ENCODE measurements at places on chromosomes 3 and 15. TPM values are rescaled to one million over a fixed set of nuclear protein-coding genes. Genes with fewer than 3 reads are reported as not detected.

GRCh38 chr15:33132722-33133345 lies 61.7 kb downstream of the FMN1 start:
- peak; percentile 7 for DNase-seq
- no peaks in the 10 kb centered on the region for H3K36me3 ChIP-seq
- H3K4me1 ChIP-seq = no peaks in the 10 kb centered on the region
- no peak overlapping the region for H3K4me3 ChIP-seq
- no peaks in the 10 kb centered on the region for H3K27me3 ChIP-seq

GRCh38 chr3:141382571-141382970 lies 14.3 kb downstream of the ZBTB38 start:
- peaks cover 2% of the 10 kb centered on the region for H3K27me3 ChIP-seq
- DNase-seq = no peak
- no peak overlapping the region for H3K27ac ChIP-seq
- H3K4me1 ChIP-seq = peaks cover 17% of the 10 kb centered on the region
- no peaks in the 10 kb centered on the region for H3K36me3 ChIP-seq
- no peak overlapping the region for H3K4me3 ChIP-seq

KCNAB1 gene
- not detected for total RNA-seq

CCNB2 gene
- 61.9 TPM for total RNA-seq

GOLGA8K gene
- total RNA-seq = 0.49 TPM

GRCh38 chr3:5198313-5198677 lies 10.8 kb downstream of the EDEM1 start:
- peaks cover 86% of the 10 kb centered on the region for H3K36me3 ChIP-seq
- H3K4me3 ChIP-seq = peak overlapping the region; percentile 32
- peaks cover 72% of the 10 kb centered on the region for H3K4me1 ChIP-seq
- H3K27me3 ChIP-seq = no peaks in the 10 kb centered on the region
- peak overlapping the region; percentile 93 for H3K27ac ChIP-seq

- H3K4me3 ChIP-seq = no peak overlapping the region
- peaks cover 18% of the 10 kb centered on the region for H3K27me3 ChIP-seq
- peaks cover 11% of the 10 kb centered on the region for H3K4me1 ChIP-seq
- H3K36me3 ChIP-seq = peaks cover 1% of the 10 kb centered on the region
- H3K27ac ChIP-seq = no peak overlapping the region
These were observed 72.4 kb upstream of the FOXB1 start for GRCh38 chr15:59931646-59932261.

DNA sequence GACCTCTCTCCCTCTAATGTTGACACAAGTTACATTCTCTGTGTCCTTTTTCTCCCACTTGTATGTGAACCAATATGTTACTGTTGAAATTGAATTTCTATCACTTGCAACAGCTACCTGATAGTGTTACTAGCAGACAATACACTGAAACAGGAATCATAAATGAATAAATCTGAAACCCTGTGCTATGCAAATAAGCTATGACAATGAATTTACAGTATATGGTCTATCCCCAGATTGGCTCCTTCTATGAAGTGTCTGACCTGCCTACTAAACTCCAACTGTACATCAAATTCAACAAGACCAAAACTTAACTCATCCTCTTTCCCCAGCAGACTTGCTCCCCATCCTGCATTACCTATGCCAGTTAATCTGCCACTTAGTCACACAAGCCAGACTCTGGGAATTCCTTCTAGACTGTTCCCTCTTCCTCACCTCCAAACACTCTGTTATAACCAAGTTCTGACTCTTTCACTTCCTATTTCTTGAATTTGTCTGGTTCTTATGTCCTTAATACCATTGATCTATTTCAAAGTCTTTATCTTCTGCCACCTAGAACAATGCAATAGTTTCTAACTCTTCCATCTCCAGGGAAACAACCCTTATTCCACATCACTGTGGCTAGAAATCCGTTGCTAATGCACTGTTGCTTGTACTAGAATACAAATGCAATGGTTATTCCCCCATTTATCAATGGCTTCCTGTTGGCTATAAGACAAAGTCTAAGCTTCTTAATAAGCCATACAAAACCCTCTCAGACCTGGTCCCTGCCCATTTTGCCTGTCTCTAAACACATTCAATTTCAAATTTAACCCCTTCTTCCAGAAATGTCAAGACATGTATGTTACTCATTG lies 13.4 kb upstream of the ZNF639 start:
- H3K27me3 ChIP-seq = peaks cover 1% of the 10 kb centered on the region
- H3K27ac ChIP-seq = no peak overlapping the region
- no peaks in the 10 kb centered on the region for H3K4me1 ChIP-seq
- DNase-seq = no peak

LOXL1 gene
- 1.6 TPM for total RNA-seq

UBA3 gene
- total RNA-seq = 75.6 TPM

- DNase-seq = no peak
- H3K4me1 ChIP-seq = peaks cover 12% of the 10 kb centered on the region
- H3K36me3 ChIP-seq = no peaks in the 10 kb centered on the region
- H3K27ac ChIP-seq = no peak overlapping the region
- peak overlapping the region; percentile 26 for H3K4me3 ChIP-seq
These were observed 785 bp upstream of the MYRIP start for GRCh38 chr3:39808467-39809180.

GRCh38 chr15:87656372-87656771 lies 600.2 kb downstream of the NTRK3 start:
- no peaks in the 10 kb centered on the region for H3K4me1 ChIP-seq
- no peak overlapping the region for H3K27ac ChIP-seq
- no peak for DNase-seq
- no peak overlapping the region for H3K4me3 ChIP-seq

DNA sequence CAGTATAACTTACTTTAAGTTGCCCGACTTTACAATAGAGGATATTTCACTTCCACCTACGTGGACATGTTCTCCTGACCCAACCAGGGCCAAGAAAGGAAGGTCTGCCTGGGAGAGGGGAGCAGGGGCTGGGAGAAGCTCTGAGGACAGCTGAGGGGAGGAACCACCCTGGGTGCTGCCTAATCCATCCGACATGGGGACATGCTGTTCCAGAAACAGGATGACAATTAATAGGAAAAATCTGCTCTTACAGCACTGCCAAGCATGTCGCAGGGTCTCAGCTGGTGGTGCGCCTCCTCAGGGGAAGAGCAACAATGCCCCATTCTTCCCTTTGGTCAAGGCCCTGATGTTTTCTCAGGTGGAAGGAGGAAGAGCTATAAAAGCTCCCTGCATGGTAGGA lies 132.3 kb downstream of the NTRK3 start:
- no peaks in the 10 kb centered on the region for H3K4me1 ChIP-seq
- no peaks in the 10 kb centered on the region for H3K36me3 ChIP-seq
- peaks cover 2% of the 10 kb centered on the region for H3K27me3 ChIP-seq
- H3K4me3 ChIP-seq = no peak overlapping the region
- DNase-seq = no peak

GRCh38 chr15:65305776-65306175 lies 1.3 kb downstream of the RNU5B-1 start:
- no peaks in the 10 kb centered on the region for H3K27me3 ChIP-seq
- H3K4me3 ChIP-seq = no peak overlapping the region
- peak overlapping the region; percentile 25 for H3K27ac ChIP-seq

DNA sequence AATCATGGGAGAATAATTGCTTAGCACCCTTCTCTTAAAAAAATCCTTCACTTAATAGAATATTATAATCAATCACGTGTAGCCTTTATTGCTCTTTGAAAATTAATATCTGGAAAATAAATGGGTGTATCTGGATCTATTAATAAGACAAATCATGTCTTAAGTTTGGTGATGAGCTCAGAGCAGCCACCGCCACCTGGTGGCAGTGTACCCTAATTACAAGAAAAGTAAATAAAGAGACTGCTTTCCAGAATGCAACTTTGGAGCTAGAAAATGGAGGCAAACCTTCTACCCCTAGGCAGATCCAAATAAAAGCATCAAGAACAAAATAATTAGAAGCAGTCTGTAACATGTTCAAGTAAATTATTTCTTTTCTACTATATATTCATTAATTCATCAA lies 43.5 kb downstream of the EPHB1 start:
- H3K27me3 ChIP-seq = peaks cover 1% of the 10 kb centered on the region
- no peak overlapping the region for H3K27ac ChIP-seq

DNA sequence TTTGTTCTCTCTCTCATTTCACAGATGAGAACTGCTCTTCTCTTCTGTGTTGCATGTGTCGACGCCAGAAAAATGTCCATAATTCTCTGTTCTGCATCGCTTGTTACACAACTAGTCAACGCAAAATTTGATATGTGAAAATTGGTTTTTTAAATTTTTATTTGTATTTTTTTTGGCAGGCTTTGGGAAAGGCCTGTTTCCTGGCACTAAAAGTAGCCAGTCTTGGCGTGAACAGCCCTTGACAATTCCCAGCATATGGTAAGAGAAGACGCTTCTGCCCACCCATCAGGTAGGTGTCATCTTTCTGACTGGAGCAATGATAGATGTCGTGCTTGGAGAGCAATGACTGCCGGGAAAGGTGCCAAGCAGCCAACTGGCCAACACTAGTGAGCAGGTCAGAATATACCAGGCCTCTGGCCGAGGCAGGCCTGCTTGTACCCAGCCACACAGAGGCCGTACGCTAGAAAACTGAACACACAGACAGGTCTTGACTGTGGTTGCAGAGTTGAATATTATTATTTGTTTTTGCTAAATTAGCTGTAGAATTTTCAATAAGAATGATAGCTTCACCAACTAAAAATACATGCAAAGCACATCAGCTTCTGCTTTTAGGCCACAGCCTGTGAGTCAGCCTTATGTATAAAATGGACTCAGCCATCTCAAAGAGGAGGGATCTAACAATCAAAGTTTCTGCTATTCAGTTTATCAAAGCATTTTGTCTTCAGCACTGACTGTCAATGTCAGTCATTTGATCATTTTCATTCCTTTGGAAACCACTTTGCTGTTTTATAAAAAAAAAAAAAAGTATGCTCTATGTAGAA lies 837.5 kb downstream of the MCTP2 start:
- no peak overlapping the region for H3K27ac ChIP-seq
- DNase-seq = no peak
- H3K36me3 ChIP-seq = no peaks in the 10 kb centered on the region
- no peaks in the 10 kb centered on the region for H3K4me1 ChIP-seq
- no peaks in the 10 kb centered on the region for H3K27me3 ChIP-seq
- H3K4me3 ChIP-seq = no peak overlapping the region

ALDH1A2 gene
- 1.4 TPM for total RNA-seq

SOX14 gene
- total RNA-seq = not detected

- no peaks in the 10 kb centered on the region for H3K27me3 ChIP-seq
- H3K36me3 ChIP-seq = peaks cover 4% of the 10 kb centered on the region
- H3K4me3 ChIP-seq = no peak overlapping the region
- no peak overlapping the region for H3K27ac ChIP-seq
These were observed 3.1 kb downstream of the ZNF710 start for GRCh38 chr15:90004252-90004651.

- H3K36me3 ChIP-seq = no peaks in the 10 kb centered on the region
- no peaks in the 10 kb centered on the region for H3K27me3 ChIP-seq
- no peak for DNase-seq
- H3K4me3 ChIP-seq = no peak overlapping the region
These were observed 43.8 kb upstream of the LRRFIP2 start for GRCh38 chr3:37218206-37218605.

- no peaks in the 10 kb centered on the region for H3K27me3 ChIP-seq
- no peaks in the 10 kb centered on the region for H3K36me3 ChIP-seq
- peaks cover 29% of the 10 kb centered on the region for H3K4me1 ChIP-seq
- H3K27ac ChIP-seq = no peak overlapping the region
These were observed 90.6 kb downstream of the MYO5A start for GRCh38 chr15:52438047-52438446.

GRCh38 chr3:4322635-4323034 lies 19.5 kb downstream of the SETMAR start:
- H3K27ac ChIP-seq = no peak overlapping the region
- peaks cover 4% of the 10 kb centered on the region for H3K4me1 ChIP-seq
- peaks cover 6% of the 10 kb centered on the region for H3K36me3 ChIP-seq
- H3K27me3 ChIP-seq = no peaks in the 10 kb centered on the region
- H3K4me3 ChIP-seq = no peak overlapping the region

DNA sequence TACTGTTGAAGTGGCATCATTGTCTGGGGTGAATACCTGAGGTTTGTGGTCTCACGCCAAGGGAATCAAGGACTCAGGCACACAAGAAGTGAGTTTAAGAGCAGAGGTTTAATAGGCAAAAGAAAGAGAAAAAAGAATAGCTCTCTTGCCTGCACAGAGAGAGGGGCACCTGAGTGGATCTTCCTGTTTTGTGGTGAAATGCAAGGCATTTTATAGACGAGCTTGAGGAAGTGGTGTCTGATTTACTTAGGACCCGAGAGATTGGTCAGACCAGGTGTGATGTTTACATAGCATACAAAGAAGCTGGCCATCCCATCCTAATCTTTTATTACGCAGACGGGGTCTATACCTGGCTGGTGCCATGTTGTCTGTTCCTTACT lies 13.2 kb downstream of the CCR5 start:
- DNase-seq = no peak
- H3K36me3 ChIP-seq = no peaks in the 10 kb centered on the region
- H3K27ac ChIP-seq = no peak overlapping the region

DNA sequence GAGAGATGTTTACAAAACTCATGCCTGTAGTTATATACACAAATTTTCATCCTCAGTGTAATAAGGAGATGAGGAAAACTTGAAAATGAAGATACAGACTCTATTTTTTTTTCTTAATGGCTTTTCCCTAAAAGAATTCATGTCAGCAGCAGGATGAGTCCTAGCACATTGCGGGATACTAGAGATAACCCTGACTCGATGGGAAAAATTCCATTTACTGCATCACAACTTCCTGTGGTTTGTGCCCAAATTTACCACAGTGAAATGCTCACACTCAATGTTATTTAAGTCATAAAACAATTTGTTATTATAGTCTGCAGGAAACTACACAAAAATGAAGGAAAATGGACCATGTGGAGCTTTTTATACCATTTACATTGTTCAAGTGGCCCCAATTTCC lies 581.9 kb upstream of the ZNF717 start:
- no peaks in the 10 kb centered on the region for H3K27me3 ChIP-seq
- no peaks in the 10 kb centered on the region for H3K36me3 ChIP-seq
- no peak overlapping the region for H3K4me3 ChIP-seq
- no peaks in the 10 kb centered on the region for H3K4me1 ChIP-seq

- no peak for DNase-seq
- H3K36me3 ChIP-seq = no peaks in the 10 kb centered on the region
- no peak overlapping the region for H3K27ac ChIP-seq
- H3K4me3 ChIP-seq = no peak overlapping the region
These were observed 4.7 kb downstream of the LRRC15 start for GRCh38 chr3:194364652-194365434.

PLSCR2 gene
- not detected for total RNA-seq

DNA sequence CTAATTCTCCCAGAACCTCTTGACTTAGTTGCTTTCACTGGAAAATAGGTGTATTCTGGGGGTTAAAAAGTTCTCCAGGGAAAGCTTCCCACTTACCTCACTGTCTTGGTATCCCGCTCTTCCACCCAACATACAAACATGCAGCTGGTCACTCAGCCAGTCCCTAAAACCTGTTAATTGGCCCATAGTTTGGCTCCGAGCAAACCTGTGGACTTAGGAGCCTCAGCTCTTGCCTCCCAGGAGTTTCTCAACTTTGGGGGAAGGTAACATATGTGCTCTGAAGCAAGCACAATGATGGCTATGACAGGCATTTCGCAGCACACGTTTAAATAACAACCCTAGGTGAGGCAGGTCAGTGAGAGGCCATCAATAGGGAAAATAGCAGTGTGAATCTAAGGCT lies 25.8 kb upstream of the LRRFIP2 start:
- no peaks in the 10 kb centered on the region for H3K4me1 ChIP-seq
- peaks cover 2% of the 10 kb centered on the region for H3K27me3 ChIP-seq
- H3K27ac ChIP-seq = no peak overlapping the region
- no peak overlapping the region for H3K4me3 ChIP-seq
- no peak for DNase-seq
